CD4-positive, alpha-beta T cell treated with Interleukin-21 for 1 hour (primary cell): ENCODE measurements at places on chromosomes 1 and 21.

DNA sequence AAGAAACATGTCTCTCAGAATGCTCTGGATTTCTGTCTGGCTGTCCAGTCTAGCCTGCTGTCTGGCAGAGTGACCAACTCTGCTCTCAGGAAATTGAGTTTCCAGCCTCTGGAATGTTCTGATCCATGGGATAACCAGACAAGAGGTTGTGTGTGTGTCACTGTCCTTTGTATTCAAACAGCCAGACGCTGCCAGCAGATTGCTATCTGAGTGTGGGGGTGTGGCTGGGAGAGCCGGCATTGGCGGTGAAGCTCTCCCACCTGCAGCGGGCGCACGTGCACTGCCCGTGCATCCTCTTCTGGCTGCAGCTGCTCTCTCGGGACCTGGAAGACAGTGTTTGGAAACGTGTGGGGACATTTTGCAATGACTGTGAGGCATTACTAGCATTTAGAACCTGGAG, 26.1 kb downstream of the PKP1 start:
- DNase-seq, result no peak

GRCh38 chr1:179105393-179105792, 23.5 kb downstream of the TOR3A start:
- peak; percentile 11 for DNase-seq

- DNase-seq, result no peak
These were observed 111.4 kb upstream of the HOOK1 start for GRCh38 chr1:59703226-59703917.

- no peak for DNase-seq
These were observed 88.2 kb upstream of the ABCD3 start for GRCh38 chr1:94329986-94330385.

- DNase-seq, result no peak
These were observed 35.0 kb upstream of the ROR1 start for GRCh38 chr1:63738772-63739171.

DNA sequence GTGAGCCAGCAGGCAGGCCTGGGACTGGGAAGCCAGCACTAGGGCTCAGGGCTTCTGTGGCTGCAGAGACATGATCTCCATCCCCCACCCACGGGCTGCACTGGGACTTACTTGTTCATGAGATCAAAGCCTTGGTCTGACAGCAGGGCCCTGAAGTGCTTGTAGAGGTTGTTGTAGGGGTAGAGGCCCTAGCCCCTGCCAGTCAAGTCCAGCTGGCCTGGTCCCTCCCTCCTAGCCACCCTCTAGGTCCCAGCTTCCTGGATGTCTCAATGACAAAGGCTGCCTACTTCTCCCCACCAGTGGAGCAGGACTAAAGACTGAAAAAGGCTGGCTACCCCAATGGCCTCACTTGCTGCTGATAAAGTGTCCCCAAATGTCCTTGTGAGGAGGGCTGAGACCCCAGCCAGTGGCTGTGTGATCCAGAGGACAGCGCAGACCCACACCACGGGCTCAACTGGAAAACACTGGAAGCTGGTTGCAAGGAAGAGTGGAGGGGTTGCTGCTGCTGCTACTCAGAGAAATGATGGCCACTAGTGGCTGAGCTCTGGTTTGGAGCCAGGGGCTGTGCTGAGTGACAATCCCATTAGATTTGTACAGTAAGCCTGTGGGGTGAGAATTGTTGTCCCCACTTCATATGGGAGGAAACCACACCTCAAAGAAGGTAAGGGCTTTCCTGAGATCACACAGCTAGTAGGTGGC, 1.4 kb downstream of the HTR1D start:
- DNase-seq, result no peak

DNA sequence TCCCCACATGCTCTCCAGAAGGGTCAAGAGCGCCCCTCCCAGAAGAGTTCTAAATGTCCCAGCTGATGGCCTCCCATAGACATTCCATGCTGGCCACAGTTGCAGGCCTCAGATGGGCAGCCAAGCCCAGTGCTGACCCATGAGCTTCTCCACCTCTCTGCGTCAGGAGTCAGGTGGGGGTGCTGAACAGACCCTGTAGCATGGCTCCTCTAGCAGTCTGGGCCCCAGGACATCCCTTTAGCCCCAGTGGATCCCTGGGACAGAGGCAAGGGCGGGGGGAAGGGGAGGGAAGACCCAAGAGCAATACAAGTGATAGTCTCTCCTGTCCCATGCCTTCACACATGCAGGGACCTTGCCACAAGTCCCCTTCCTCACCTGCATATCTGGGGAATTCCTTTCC, 56.7 kb downstream of the LRRN2 start:
- DNase-seq, result no peak

DNA sequence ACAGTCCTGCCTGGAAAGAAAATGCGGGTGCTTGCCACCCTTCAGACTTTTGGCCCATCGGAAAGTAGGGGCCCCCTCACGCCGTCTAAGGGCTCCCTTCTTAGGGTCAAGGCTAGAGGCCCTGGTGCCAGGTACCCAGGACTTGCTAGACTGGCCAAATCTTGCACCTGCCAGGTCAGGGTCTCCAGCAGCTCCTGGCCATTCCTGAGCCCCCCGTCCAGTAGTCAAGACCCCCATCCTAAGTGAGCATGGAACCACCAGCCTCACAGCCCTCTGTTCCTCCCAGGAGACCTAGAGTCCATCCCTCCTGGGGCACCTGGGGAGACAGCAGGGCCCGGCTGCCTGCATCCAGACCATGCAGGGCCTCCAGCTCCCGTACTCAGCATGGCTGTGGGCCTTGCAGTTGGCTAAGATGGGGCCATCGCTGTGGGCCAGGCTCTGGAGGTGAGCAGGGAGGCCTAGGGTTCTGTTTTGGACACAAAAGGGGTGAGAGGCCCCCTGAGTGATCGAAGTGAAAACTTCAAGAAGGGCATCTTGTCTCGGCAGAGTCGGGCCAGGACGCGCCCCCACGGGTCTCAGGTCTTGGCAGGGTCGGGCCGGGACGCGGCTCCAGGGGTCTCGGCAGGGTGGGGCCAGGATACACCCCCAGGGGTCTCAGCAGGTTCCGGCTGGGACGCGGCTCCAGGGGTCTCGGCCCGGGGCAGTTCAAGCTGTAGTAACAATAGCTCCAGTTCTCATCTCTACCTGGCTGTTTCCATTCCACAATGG, 5.9 kb downstream of the FNDC10 start:
- no peak for DNase-seq

DNA sequence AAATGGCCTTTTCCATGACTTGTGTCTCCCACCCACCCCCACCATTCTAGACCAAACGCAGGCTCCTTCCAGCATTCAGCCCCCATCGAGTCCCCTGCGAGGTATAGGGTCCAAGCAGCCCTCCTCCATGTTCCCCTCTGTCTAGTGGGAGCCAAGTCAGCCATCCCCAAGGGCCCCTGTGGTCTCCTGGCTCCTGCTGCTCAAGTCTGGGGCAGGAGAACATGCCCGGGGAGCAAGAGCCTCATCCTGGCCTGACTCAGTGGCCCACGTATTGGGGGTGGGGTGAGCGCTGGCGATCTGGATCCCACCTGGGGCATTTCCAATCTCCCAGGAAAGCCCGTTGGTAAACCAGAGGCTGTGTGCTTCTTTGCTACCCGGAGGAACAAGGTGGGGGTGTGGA, 4.1 kb upstream of the PRDM16 start:
- DNase-seq, result no peak

DNA sequence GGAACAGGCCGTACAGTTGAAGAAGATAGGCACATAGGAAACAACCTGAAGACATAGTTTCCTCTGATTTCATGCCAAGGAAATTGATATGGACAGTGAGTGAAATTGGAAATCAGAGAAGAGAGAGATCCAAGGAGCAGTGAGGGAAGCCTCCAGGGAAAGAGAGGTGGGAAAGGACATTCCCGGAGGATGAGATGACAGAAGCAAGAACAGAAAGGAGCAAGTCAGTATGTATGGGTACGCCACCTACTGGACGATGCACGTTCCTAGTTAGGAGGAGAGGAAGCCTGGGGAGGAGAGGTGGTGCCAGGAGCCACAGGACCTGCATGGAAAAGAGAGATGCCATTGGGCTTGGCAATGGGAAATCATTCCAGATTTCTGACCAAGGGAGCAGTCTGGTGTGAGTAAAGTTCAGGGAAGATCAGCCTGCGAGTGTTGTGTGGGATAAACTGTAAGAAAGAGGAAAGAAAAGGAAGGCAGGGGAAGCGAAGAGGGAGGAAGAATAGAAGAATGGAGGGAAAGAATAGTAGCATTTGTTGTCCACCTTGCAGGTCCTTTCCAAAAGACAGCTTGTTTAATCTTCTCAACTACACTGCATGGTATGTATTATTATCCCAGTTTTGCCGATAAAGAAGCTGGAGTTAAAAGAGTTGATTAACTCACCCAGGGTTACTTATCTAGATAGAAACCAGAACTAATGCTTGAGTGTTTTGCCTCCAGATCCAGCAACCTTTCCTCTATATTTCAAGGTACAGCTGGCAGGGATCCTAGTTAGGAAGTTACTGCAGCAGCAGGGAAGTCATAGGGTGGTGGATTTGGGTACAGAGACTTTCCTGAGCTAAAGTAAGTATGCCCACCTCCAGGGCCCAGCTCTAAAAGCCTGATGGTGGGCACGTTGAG, 27.4 kb downstream of the C1orf116 start:
- DNase-seq, result peak; percentile 15

GRCh38 chr1:233960386-233960785, 55.9 kb downstream of the SLC35F3 start:
- DNase-seq, result no peak

DNA sequence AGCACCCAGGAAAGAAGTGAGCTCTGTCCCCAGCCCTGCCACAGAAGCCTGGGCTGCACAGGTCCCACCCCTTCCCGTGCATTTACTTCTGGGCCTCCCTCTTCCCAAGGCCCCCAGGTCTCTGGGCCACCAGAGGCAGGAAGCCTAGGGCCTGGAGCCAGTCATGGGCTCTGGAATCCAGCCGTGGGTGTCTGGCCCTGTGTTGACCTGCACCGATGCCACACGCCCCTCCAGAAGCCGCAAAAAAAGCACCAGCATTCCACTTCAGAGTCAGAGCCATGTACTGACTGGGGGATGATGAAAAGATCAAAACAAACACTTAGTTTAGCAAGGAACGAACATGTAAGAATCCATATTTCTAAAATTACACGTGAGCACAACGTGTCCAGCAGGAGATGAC, 141.7 kb downstream of the NPHP4 start:
- no peak for DNase-seq

DNA sequence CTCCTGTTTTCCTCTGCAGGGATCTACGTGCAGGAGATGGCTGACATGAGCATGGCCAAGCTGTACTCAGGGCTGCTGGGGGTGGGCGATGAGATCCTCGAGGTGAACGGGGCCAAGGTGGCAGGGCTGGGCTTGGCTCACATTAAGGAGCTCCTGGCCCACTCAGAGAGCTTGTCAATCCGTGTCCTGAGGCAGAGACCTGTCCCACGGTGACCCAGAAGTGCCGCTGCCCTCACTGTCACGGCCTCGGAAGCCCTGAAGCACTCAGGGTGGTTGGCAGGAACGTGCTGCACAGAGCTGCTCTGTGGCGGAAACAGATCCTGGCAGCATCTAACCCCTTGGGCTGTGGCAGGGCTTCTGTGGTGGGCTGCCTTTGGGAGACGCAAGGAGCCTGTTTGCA, 37.6 kb downstream of the KIAA1614 start:
- no peak for DNase-seq

GRCh38 chr1:57232500-57232899, 191.4 kb downstream of the DAB1 start:
- DNase-seq, result no peak

GRCh38 chr21:17396948-17397347, 115.9 kb upstream of the CXADR start:
- DNase-seq, result no peak

GRCh38 chr1:244112636-244113035, 61.6 kb downstream of the ZBTB18 start:
- DNase-seq, result no peak

DNA sequence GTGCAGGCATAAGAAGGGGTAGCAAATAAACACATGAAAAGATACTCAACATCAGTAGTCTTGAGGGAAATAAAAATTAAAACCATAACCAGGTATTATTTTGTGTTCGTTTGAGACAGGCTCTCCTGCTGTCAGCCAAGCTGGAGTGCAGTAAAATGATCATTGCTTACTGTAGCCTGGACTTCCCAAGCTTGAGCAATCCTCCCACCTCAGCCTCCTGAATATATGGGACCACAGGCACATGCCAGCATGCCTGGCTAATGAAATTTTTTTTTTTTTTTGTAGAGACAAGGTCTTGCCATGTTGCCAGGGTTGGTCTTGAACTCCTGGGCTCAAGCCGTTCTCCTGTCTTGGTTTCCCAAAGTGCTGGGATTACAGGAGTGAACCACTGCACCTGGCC, 108.0 kb downstream of the DNM3 start:
- no peak for DNase-seq

DNA sequence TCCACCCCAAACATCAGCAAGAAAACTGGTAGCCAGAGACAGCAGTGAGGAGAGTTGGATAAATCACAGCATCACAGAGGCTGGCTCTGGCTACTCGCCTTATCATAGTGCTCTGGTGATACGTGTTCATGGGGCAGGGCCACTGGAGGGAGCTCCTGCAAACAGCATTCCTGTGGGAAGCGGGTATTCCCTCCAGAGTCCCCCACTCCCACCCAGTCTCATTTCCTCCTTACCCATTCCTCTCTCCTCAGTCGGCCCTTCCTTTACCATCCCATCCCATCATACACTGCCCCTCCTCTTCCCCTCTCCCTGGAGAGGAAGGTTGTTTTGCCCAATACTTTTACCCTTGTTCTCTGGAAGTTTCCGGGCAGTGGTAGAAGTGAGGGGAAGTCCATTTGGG, 7.1 kb downstream of the NHLH2 start:
- DNase-seq, result no peak

DNA sequence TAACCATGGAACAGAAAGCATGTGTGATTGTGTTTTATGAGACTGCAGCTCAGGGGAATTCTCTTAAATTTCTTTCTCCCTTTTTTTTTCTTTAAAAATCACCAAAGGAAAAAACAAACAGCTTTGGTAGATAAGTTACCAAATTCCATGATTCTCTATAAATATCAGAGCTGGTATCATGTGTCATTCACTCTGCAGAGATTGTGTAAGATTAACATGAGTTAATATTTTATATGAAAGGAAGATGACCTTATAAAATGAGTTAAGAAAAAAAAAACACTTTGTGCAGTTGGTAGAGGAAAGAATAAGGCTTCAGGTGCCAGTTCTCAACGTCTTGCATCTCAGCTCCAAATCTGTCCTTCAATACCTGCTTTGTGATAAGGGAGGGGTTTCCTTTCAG, 238.2 kb upstream of the MAP1LC3C start:
- DNase-seq, result no peak

- no peak for DNase-seq
These were observed 558.1 kb downstream of the AGBL4 start for GRCh38 chr1:49465486-49466185.

GRCh38 chr1:235758931-235759330, 107.8 kb downstream of the LYST start:
- no peak for DNase-seq

DNA sequence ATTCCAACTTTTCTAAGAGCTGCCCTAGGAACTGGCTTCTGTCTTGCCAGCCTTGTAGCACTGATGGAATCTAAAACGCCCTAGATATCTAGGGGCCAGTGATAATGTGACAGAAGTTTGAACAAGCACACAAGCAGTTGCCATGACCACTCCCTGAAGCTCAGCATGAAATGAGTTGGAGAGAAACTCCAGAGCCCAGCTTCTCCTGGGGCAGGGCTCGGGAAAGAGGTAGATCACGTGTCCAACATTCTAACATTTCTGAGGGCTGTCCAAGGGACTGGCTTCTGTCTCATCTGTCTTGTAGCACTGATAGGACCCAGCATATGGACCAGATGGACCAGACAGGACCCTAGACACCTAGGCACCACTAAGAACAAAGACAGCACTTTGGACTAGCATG, 37.9 kb downstream of the OMA1 start:
- DNase-seq, result no peak

- DNase-seq, result no peak
These were observed 227.8 kb downstream of the PTGER3 start for GRCh38 chr1:70819785-70820184.
